ENCODE measurements at places on chromosomes 5 and 9. TPM values are rescaled to one million over a fixed set of nuclear protein-coding genes. Genes with fewer than 3 reads are reported as not detected.

Gene AFF4
- 62.6 TPM for total RNA-seq

- DNase-seq, result no peak
Observed at GRCh38 chr5:57408714-57409113, 73.9 kb downstream of the ACTBL2 start.

Gene HINT2
- total RNA-seq, result 20.8 TPM

- DNase-seq, result peak; percentile 39
Observed at GRCh38 chr5:123937230-123937629, 425.3 kb downstream of the CSNK1G3 start.

- no peak for DNase-seq
Observed at GRCh38 chr5:3167473-3167872, 416.0 kb upstream of the IRX2 start.

- no peak for DNase-seq
Observed at GRCh38 chr9:126380447-126380846, 53.8 kb downstream of the MVB12B start.
